Naive thymus-derived CD8-positive, alpha-beta T cell (primary cell): ENCODE measurements at places on chromosomes 1 and 21. TPM values are rescaled to one million over a fixed set of nuclear protein-coding genes. Genes with fewer than 3 reads are reported as not detected.

The CELA2A gene
- not detected for polyA plus RNA-seq

The RCOR3 gene
- polyA plus RNA-seq, result 24.7 TPM

The CFAP107 gene
- polyA plus RNA-seq, result not detected

The MTARC2 gene
- not detected for polyA plus RNA-seq

The PRAMEF11 gene
- polyA plus RNA-seq, result not detected

The CD53 gene
- polyA plus RNA-seq, result 909 TPM

The SLFNL1 gene
- polyA plus RNA-seq, result 0.49 TPM

The RGSL1 gene
- polyA plus RNA-seq, result not detected

The RIPPLY3 gene
- polyA plus RNA-seq, result not detected

The S100A9 gene
- polyA plus RNA-seq, result 18.7 TPM

The DNM3 gene
- polyA plus RNA-seq, result 0.36 TPM

The ZNF593 gene
- 24.7 TPM for polyA plus RNA-seq

The NAXE gene
- 85.6 TPM for polyA plus RNA-seq

The LCE2C gene
- polyA plus RNA-seq, result not detected

The HLX gene
- polyA plus RNA-seq, result not detected

The TINAGL1 gene
- not detected for polyA plus RNA-seq
